ENCODE measurements at places on chromosomes 5 and 9.
A peak's percentile ranks its signal among the peaks of the same experiment; 100 is the strongest.

DNA sequence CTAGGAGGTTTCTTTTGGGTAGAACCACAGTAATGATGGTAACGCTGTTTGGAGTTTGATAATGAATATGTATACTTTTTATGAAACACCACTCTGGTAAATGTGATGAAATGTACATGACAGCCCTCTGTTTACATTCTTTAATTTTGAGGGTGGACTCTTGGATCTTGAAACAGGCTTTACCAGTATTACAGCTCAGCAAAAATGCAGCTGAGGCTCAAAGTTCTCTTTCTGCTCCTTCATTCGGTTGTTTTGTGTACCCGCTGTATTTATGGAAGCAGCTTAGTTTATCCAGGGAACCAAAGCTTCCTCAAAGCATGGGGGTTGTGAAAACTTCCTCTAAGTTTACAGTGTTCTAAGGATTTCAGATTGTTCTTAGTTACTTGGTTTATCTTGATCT, 11.1 kb downstream of the GAPVD1 start:
- H3K4me3 ChIP-seq: no peak overlapping the region
- H3K36me3 ChIP-seq: peaks cover 8% of the 10 kb centered on the region
- no peaks in the 10 kb centered on the region for H3K4me1 ChIP-seq
- H3K27me3 ChIP-seq: no peaks in the 10 kb centered on the region

GRCh38 chr5:87007737-87008136, 259.9 kb upstream of the RASA1 start:
- H3K4me1 ChIP-seq: no peaks in the 10 kb centered on the region
- DNase-seq: no peak
- H3K36me3 ChIP-seq: no peaks in the 10 kb centered on the region

DNA sequence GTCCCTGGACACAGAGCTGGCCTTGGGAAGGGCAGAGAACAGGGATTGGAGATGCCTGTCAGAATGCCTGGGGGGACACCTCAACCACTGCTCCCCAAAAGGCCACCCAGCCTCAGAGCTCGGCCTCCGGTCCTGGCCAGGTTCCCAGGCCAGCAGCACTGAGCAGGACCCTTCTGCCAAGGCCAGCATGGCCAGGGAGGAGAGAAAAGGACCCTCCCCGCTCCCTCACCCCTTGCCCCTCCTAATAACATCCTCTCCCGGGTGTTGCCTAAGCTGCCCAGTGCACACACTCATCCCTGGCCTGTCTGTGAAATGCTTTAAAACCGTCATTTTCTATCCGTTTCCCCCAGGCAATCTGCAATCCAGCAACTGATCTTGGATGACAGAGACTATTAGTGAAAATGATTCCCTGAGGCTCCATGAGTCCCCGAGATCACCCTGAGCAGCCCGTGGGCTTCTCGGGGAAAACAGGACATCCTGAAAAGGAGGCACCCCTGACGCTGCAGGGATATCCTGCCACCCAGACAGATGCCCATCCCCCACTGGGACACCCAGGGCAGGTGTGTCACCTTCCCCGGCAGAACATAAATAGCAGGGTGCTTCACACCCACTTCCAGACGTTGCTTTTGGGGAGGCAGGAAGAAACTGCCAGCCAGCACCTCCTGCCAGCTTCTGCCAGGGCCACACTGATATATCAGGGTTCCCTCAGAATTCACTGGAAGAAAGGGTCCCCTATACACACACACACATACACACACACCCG, 75.3 kb downstream of the ADAMTS2 start:
- DNase-seq: no peak
- H3K4me3 ChIP-seq: no peak overlapping the region
- H3K36me3 ChIP-seq: no peaks in the 10 kb centered on the region
- no peaks in the 10 kb centered on the region for H3K27me3 ChIP-seq

DNA sequence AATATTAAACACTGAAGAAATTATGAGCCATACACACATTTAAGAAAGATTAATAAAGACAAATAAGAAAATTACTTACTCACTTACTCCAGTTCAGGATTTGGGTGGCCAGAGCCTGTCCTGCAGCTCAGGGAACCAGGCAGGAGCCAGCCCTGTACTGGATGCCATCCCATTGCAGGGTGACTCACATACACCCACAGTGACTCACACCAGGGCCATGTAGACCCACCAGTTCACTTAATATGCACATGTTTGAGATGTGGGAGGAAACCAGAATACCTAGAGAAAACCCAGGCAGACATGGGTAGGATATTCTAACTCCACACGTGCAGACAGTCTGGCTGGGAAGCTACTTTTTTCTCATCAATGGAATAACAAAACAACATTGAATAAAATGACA, 49.6 kb upstream of the ADRB2 start:
- no peaks in the 10 kb centered on the region for H3K4me1 ChIP-seq
- no peaks in the 10 kb centered on the region for H3K27me3 ChIP-seq
- H3K4me3 ChIP-seq: no peak overlapping the region
- no peak overlapping the region for H3K27ac ChIP-seq

DNA sequence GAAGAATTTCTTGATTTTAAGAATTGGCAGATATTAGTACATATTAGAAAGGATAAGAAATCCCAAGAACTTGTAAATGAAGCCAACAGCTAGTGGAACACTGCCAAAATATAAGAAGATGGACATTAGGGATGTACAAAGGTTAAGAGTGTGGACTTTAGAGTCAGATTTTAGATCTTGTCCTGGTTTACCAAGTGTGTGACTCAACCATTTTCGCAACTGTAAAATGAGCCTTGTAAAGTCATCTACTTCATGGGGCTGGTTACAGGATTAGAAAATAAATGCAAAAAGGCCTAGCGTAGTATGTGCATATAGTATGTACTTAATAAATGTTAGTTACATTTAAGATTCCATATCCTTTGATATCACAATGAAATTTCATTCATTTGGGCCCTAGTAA, 260.0 kb downstream of the RAB3C start:
- H3K27me3 ChIP-seq: no peaks in the 10 kb centered on the region
- no peak overlapping the region for H3K27ac ChIP-seq
- no peak overlapping the region for H3K4me3 ChIP-seq

- peak overlapping the region; percentile 39 for H3K4me3 ChIP-seq
- no peaks in the 10 kb centered on the region for H3K36me3 ChIP-seq
- H3K27me3 ChIP-seq: no peaks in the 10 kb centered on the region
- DNase-seq: no peak
These were observed 64.3 kb downstream of the FEM1C start for GRCh38 chr5:115480271-115480670.

GRCh38 chr9:96686638-96687335, 31.7 kb upstream of the PRXL2C start:
- no peaks in the 10 kb centered on the region for H3K4me1 ChIP-seq
- H3K36me3 ChIP-seq: no peaks in the 10 kb centered on the region
- peak overlapping the region; percentile 32 for H3K27ac ChIP-seq

DNA sequence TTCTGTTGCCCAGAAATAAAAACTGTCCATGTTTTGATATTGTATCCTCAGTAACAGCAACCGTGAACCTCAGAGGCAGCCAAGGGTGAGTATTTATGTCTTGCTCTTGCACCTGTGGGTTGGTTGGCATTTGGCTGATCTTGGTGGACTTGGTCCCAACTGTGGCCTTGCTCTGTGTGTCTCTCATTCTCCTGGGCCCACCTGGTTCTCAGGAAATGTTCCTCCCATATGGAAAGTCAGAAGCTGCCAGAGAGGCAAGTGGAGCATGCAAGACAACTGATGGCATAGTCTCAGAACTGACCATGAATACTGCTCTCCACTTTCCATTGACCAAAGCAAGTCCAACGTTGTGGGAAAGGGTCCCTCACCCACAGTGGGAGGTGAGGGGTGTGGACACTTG, 13.6 kb upstream of the NINJ1 start:
- H3K27ac ChIP-seq: no peak overlapping the region
- DNase-seq: no peak
- H3K27me3 ChIP-seq: no peaks in the 10 kb centered on the region
- H3K4me1 ChIP-seq: peaks cover 6% of the 10 kb centered on the region

GRCh38 chr9:73402081-73403028, 250.7 kb downstream of the ANXA1 start:
- H3K27me3 ChIP-seq: no peaks in the 10 kb centered on the region
- H3K36me3 ChIP-seq: no peaks in the 10 kb centered on the region
- H3K27ac ChIP-seq: no peak overlapping the region
- DNase-seq: no peak
- H3K4me3 ChIP-seq: no peak overlapping the region

- DNase-seq: no peak
- H3K4me3 ChIP-seq: peak overlapping the region; percentile 41
- H3K27ac ChIP-seq: peak overlapping the region; percentile 91
- no peaks in the 10 kb centered on the region for H3K36me3 ChIP-seq
- no peaks in the 10 kb centered on the region for H3K27me3 ChIP-seq
- peaks cover 40% of the 10 kb centered on the region for H3K4me1 ChIP-seq
These were observed 173.6 kb upstream of the IER5L start for GRCh38 chr9:129351642-129352145.
